ENCODE measurements at places on chromosomes 5 and 9. TPM values are rescaled to one million over a fixed set of nuclear protein-coding genes. Genes with fewer than 3 reads are reported as not detected.

GRCh38 chr9:90975781-90976538 is 174.3 kb downstream of the SYK start:
- DNase-seq = no peak

The TRAF2 gene
- total RNA-seq = 55.1 TPM

The IL4 gene
- total RNA-seq = not detected

The GARIN3 gene
- not detected for total RNA-seq

The LIX1 gene
- total RNA-seq = 0.08 TPM

The EGFLAM gene
- total RNA-seq = 2.0 TPM

The UBTD2 gene
- total RNA-seq = 29.3 TPM

GRCh38 chr5:95715799-95716461 is 15.2 kb upstream of the RHOBTB3 start:
- no peak for DNase-seq

GRCh38 chr5:109529520-109529919 is 119.7 kb upstream of the PJA2 start:
- DNase-seq = no peak

The GABRA1 gene
- 1.6 TPM for total RNA-seq

The KCNMB1 gene
- total RNA-seq = not detected

- no peak for DNase-seq
Measured at GRCh38 chr5:68240202-68240601, 24.6 kb downstream of the PIK3R1 start.

The CD74 gene
- total RNA-seq = 12.4 TPM

The FOXI1 gene
- total RNA-seq = 4.7 TPM

GRCh38 chr5:96408210-96408777 is 24.8 kb downstream of the PCSK1 start:
- no peak for DNase-seq

The IL9 gene
- not detected for total RNA-seq

DNA sequence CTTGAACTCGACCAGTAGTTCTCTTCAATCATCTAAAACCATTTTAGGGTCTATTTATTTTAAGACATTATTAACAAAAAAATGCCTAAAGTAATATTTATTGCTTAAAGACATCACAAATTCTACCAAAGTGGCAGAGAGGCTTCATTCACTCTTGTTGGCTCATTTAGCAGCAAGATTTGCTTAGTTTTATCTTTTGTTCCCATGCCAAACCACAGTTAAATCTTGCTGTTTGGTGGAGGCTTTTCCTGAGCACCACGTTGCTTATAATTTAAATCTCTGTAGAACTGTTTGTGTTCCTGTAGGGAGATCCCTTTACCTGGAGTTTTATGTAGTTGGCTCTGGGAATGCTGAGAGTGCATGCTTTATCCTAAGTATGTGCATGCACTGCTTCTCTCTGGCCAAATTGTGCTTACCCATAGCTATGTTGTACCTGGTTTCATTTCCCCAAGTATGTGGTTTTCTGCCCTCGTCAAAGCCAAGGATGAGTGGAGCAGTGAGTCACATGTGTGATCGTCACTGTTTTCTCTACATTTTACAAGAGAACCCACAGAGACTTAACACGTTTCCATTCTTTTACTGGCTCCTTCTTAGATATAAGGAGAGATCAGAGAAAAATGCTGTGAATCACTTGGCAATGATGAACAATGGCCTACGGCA is 42.1 kb upstream of the MAST4 start:
- DNase-seq = no peak

DNA sequence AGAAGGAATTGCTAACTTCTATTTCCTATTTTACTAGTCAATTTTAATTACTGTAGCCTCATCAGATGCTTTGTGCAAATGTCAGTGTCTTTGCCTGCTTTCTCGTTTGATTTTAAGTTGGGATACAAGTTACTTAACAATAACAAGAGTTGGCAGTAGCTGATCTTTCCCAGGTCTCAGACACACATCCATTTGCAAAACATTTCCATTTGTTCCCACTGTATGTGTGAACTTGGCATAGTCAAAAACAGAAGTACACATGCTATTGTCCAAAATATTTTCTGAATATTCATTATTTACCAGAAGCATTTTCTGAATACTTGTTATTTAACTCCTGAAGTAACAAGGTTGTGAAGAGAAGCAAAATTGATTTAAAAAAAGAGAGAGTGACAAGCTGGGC is 35.0 kb upstream of the NAA35 start:
- no peak for DNase-seq

DNA sequence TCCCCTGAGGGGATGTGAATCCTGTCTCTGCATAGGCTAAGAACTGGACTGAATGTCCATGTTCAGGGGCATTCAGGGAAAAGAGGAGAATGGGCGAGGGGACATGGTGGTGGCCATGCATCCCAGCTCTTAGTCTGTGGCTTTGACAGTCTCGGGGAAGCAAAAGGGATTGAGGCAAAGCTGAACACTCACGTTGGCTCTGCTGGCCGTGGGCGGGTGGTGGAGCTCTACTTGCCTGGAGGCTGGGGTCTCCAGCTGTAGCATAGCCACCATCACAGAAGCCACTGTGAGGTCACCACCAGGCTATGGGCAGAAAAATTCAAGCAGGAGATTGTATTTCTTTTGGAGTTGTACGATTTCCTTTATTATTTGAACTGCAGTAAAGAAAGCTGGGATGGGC is 4.1 kb downstream of the GARIN3 start:
- DNase-seq = no peak

The KIF20A gene
- total RNA-seq = 74.6 TPM

DNA sequence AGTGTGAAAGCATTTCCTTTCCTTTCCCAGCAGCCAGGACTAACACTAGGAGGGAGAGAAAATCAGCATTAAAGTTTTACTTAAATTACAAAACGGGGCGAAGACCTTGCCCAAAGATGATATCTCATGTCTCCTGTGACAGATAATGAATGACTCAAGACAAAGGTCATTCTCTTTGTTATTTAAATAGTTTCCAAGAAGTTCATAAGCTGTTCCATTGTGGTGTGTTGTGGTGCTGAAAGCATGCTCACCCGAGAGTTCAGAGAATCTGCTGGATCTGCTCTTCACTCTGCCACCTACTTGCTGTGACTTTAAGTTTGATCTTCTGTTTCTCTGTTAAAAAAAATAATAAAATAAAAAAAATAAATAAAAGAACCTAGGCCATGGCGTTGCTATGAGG is 265.9 kb upstream of the NR4A3 start:
- no peak for DNase-seq

DNA sequence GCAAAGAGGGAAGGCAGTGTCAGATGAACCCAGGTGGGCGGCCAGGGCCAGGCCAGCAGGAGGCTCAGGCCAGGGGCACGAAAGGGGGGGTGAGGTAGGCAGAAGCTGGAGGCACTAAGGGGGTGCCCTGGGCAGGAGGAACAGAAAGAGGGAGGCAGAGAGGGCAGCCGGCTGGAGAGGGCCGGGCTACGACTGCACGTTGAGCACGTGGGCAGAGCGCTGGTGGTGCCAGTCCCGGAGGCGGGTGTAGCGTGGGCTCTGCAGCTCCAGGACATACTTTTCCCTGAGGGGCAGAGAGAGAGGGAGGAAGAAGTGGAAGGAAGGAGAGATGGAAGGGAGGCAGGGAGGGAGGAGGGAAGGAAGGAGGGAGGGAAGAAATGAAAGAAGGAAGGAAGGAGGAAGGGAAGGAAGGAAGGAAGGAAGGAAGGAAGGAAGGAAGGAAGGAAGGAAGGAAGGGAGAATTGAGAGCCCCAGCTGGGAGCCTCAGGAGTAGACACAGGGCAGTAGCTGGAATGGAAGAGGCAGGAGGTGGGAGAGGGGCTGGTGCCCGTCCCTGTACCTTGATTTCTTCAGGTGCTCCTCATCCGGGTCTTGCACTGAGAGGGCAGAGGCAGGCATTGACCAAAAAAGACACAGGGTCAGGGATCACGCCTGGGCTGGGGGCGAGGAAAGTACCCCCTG is 7.0 kb downstream of the PDLIM7 start:
- no peak for DNase-seq

All from endodermal cell (in vitro differentiated cells).